ENCODE measurements at places on chromosomes 2 and 18.

- DNase-seq, result no peak
Observed at GRCh38 chr2:240593703-240594451, 7.3 kb downstream of the CAPN10 start.

- no peak for DNase-seq
Observed at GRCh38 chr2:101125374-101125773, 25.8 kb downstream of the TBC1D8 start.

DNA sequence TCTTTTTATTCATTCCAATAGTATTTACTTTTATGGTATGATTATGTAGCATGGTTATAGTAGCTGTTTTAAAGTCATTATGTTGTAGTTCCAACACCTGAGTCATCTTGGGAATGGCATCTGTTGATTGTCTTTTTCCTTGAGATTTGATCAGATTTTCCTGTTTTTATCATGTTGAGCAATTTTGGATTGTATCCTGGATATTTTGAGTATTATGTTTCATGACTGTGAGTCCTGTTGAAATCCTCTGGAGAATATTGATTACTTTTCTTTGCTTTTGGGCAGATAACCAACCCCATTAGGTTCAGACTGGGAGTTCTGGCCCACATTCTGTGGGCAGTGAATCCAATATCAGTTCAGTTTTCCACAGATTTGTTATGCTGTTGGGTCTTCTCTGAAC, 163.2 kb upstream of the SPRED2 start:
- no peak for DNase-seq

- no peak for DNase-seq
Observed at GRCh38 chr2:198928026-198928425, 529.7 kb downstream of the SATB2 start.

GRCh38 chr2:200619279-200619678, 33.5 kb downstream of the AOX1 start:
- no peak for DNase-seq

- DNase-seq, result no peak
Observed at GRCh38 chr2:112794841-112795240, 10.5 kb upstream of the IL1A start.

GRCh38 chr18:36197511-36198166, 10.3 kb downstream of the MOCOS start:
- DNase-seq, result no peak

DNA sequence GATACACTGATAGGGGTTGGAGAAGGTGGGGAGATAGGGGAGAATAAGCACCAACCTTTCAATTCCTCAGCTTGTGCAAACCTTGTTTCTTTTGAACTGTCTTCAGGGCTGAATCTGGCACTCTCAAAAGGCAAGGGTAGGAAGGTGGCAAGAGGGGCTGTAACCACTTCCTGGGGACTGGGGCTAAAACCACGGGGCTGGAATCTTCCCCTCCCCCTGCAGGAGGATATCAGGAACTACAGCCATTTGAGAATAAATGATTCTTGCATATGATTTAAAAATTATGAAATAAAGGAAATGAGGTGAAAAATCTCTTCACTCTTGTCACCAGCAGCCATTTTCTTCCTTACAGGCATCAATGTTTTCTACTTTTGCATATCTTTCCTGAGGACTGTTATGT, 50.8 kb downstream of the ATOH8 start:
- DNase-seq, result no peak

GRCh38 chr2:240596491-240596931, 10.0 kb downstream of the CAPN10 start:
- peak; percentile 92 for DNase-seq

DNA sequence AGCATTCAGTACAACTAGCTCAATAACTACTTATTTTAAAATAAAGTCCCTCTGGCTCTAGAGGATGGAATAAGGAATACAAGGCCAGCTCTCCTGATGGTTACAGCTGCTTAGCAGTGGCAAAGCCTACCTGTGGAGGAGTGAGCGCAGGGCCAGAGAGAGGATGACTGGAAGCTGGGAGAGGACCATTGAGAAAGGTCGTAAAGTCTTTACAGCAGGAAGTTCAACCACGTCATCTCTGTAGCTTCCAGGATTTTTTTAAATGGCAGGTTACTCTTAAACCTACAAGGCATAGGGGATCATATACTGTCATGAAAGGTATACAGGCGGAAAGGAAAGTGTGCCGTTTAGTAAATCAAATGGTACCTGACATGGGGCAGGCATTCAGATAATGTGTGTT, 26.3 kb downstream of the ANXA4 start:
- no peak for DNase-seq

DNA sequence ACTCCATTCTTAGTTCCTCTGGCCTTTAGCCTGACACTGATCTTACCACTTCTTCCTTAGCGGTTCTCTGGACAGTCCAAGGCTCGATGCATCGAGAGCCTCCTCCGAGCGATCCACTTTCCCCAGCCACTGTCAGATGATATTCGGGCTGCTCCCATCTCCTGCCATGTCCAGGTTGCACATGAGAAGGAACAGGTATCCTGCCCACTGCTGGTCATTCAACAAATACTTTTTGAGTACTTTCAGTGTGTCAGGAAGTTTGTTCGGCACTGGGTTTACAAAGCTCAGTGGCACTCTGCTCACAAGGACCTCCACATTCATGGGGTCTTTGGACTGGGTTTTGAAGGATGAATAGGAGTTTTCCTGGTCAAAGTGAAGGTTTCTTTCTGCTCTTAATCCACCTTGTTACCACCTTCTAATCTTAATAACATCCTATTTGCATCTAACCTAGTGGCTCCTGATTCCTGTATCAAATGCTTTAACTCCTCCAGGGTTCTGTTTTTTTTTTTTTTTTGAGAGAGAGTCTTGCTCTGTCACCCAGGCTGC, 25.8 kb downstream of the GCKR start:
- DNase-seq, result no peak

- DNase-seq, result no peak
Observed at GRCh38 chr2:216406826-216407225, 5.5 kb upstream of the SMARCAL1 start.

GRCh38 chr18:8734496-8734895, 29.1 kb downstream of the MTCL1 start:
- no peak for DNase-seq

DNA sequence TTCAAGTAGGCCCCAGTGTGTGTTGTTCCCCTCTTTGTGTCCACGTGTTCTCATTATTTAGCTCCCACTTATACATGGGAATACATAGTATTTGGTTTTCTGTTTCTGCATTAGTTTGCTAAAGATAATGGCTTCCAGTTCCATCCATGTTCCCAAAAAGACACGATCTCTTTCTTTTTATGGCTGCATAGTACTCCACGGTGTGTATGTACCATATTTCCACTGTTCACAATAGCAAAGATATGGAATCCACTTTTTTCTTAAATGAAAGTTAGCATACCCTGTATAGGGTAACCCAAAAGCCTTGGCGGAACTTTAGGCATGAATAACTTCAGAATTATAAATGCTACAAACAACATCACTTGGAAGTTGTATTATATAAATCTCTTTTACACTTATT, 83.4 kb upstream of the NDUFV2 start:
- no peak for DNase-seq

DNA sequence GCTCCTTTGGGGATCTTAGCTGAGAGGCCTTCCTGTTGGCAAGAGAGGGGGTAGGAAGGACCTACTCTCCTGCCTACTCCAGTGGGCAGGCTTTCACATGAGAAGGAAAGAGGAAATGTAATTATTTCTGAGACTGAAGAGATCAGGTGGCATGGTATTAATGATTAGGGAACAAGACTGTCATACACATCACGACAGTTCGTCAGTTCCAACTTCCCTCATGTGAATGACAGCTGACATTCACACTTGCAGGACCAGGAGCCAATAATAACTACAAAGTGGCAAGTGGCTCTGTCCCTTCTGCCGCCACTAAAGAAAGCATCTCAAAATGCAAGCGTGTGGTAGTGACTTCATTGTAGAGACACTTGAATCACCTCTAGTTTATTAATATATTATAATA, 90.0 kb downstream of the ZCCHC2 start:
- DNase-seq, result no peak

DNA sequence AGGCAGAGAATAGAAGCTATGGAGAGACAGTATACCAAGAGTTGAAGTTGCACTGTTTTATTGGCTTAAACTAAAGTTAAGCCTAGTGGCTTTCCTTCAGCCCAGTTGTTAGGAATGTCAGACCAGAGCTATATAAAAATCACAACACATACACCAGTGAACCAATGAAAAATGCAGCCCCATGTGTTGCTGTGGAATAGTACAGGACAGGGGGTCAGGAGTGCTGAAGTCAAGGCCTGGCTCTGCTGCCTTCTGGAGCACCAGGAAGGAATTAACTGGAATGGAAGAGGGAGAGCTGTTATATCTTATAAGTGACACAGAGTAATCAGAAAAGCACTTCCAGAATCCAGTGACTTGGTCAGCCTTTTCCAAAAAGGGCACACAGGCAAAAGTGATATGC, 58.9 kb downstream of the OSR1 start:
- no peak for DNase-seq

DNA sequence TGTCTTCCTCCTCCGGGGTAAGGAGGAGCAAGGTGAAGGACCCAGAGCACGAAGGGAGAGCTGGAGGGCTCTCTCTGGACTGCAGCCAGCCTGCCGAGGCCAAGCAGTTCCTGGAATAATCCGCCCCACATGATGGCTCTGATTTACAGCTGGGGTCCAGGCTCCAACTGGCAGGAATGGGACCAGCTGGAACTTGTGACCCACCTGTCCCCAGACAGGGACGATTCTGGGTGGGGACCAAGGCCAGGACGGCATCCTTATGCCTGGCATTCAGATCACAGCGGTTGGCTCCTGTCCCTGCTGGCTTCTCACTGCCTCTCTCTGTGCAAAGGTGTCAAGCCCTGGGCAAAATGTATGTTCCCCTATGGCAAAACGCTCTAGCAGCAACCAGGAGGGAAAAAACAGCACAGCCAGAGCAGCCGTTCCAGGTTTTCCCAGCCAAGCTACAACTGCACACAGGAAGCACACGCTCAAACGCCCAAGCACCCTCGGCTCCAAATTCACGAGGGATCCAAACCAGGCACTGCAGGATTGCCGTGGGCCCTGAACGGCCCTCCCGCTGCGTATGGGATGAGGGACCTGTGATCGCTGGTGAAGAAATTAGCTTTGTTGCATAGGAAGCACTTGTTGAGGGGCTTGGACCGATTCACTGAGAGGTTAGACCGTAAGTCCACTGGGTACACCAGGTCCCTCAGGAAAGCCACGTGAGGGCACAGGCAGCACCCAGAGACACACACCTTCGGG, 35.8 kb downstream of the FAM178B start:
- peak; percentile 65 for DNase-seq

GRCh38 chr18:23718243-23718720, 29.0 kb downstream of the LAMA3 start:
- no peak for DNase-seq

GRCh38 chr18:49030692-49031443, 80.1 kb upstream of the SMAD7 start:
- DNase-seq, result no peak

DNA sequence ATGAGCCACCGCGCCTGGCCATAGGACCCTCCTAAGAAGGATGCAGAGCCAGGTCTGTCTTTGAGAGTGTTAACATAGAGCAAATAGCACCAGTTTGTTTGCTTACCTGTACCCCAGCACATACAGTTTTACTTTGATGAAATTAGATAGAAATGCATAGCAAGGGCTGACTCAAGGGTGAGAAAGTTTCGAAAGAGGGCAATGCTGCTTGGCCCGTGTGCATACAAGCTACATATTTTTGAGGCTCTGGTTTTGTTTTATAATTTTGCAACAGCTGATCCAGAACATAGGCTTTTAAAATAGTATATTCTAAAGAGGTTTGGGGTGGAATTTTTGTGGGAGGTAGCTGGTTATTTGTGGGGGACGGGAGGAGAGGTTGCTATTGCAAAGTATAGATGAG, 151.7 kb downstream of the MCFD2 start:
- no peak for DNase-seq

DNA sequence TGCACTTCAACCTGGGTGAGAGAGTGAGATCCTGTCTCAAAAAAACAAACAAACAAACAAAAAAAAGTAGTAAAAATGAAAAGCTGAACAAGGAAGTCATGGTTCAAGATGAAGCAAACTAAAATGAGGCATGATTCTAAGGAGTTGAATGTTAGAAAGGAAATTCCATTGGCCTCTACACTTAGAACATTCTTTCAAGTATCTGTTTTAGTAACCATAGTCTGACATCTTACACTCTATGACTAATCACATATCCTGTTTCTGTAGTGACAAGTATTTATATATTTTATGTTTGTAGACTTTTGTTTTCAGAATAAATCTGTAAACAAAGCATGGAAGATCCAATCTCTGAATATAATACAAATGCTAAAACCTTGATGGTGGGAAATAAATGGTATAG, 164.1 kb downstream of the KIAA1328 start:
- DNase-seq, result no peak

DNA sequence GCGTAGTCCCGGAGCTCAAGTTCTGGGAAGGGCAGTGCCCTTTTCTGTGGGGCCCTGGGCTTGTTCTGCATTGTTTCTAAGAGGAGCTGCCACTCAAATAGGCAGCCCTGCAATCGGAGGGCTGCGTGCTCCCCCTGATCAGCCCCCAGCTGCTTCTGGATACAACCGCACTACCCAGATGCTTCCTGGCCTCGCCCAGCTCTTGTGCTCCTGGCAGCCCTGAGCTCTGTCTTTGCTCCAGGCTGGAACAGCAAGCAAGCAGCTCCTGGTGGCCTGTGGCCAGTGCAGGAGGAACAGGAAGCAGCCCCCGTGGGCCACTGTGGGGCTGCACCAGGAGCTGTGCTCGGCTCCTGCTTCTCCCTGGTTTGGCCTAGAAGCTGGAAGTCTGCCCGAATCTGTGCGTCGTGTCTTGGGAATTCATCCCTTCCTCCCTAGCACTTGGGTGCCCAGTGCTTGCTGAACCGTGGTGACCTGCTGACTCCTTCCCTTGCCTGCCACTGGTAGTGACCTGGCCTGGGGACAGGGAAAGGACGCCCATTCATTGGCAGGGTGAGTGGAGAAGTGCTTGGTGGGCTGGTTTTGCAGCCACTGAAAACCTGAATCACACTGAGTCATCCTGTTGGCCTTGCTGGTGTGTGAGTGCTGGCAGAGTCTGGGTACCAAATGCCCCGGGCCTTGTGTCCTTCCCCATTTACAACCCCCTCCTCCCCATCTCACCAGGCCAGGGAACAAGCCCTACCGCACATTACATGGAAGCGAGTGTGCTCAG, 27.3 kb upstream of the NTSR2 start:
- no peak for DNase-seq

DNA sequence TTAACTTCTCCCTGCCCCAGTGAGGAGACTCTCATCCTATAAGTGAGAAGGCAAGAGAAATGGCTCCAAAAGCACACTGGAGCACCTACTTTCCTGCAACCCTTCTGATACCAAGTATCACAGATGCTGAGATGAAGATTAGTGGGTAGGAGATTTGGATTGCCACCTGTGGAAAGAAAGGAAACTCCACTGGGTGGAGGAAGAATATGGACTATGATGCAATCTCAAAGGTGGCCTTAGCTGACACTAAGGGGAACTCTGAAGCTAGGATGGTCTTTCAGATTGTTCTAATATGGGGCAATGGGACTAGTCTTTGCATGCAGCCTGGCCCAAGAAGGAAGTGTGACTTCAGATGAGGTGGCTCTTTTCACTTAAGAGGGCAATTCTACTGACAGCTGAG, 21.6 kb downstream of the PRKRA start:
- no peak for DNase-seq
